C1 segment of cervical spinal cord (tissue), 14 donors: ENCODE measurements at places on chromosomes 13 and 19.

DNA sequence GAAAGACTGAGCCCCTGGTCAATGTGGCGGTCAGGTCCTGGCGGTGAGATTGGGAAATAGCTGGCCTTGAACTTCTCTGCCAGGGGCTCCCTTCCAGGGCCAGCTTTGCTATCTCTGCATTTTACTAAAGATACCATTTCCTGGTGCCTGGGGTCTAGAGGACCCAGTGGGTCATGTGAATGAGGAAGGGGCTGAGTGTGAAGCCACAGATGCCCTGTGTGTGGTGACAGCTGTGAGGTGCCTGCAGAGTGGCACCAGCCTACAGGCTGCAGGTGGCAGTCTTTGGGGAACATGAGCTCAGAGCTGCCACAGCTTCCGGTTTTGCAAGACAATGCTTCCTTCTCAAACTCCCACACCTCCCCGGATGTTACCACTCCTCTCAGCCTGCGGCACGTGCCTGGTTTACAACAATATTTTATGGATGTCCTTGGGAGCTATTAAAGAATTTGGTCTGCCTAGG lies 5.2 kb upstream of the MLNR start:
- DNase-seq = no peak

- DNase-seq = no peak
These were observed 11.0 kb downstream of the FRY start for GRCh38 chr13:32042551-32042950.

DNA sequence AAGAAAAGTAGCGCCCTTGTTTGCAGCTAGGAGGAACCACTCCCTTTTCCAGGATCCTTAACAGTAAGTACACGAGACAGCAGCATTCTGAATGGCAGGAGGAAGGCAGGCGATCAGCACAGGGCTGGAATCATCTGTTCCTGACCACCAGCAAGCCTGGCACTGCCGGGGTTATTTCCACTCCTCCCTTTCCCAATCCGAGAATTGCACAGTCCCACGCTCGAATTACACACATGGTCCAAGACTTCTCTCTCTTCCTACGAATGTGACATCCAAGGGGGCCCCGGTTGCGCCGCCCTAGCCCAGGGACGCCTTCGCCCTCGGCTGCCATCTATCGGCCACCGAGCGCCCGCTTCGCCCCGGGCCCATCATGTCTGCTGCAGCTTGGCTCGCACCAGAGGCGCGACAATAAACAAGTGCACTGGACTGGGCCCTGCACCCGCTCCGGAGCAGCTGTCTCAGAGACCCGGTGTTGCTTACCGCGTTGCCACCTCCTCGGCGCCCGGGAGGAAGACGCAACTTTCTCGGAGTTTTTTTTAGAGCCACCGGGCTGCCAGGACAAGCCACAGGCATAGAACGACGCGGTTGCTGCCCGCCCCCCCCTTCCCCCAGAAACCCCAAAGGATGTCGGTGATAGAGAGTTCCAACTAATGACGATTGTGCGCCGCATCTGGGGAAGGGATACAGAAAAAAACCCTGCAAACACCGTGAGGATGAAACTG lies at the start of gene SLITRK5:
TSS of gene SLITRK5 (plus strand) at position 341 of the 722 bp plus-strand sequence. CDS start 4,018 bp downstream, outside the sequence.
- peak; percentile 87 for DNase-seq

DNA sequence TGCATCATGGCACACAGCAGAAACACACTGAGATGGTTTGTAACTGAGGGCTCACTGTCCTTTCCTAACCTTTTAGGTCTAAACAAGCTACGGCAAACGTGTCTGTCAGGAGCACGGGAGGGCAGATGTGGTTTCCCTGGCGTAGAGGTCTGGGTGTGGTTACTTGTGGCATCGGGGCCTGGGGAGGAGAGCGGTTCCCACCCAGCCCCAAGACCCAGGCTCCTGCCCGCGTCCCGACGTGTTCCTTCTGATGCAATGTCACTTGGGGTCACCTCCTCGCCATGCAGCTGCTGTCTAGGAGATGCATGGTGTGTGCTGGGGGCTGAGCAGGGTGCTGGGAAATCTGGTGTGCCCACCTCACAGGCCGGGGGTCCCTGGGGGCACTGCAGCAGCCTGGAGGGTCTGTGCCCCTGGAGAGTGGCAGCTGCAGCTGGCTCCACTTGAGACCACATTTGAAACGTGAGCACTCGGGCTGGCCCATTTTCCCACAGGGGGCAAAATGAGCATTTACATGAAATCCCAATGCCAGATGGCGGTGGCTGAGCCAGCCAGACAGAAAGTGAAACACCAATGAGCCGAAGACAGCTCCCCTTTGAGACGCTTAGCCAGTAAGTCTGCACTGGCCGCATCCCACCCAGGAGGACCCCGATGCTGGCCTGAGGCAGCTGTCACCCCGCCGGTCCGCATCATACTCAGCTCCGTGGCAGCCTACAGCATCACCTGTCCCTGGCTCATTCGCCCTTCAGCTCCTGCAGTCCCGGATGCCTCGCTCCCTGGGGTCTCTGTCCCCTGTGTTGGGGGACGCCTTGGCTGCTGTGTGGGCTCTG lies 22.3 kb upstream of the MYDGF start:
- no peak for DNase-seq

DNA sequence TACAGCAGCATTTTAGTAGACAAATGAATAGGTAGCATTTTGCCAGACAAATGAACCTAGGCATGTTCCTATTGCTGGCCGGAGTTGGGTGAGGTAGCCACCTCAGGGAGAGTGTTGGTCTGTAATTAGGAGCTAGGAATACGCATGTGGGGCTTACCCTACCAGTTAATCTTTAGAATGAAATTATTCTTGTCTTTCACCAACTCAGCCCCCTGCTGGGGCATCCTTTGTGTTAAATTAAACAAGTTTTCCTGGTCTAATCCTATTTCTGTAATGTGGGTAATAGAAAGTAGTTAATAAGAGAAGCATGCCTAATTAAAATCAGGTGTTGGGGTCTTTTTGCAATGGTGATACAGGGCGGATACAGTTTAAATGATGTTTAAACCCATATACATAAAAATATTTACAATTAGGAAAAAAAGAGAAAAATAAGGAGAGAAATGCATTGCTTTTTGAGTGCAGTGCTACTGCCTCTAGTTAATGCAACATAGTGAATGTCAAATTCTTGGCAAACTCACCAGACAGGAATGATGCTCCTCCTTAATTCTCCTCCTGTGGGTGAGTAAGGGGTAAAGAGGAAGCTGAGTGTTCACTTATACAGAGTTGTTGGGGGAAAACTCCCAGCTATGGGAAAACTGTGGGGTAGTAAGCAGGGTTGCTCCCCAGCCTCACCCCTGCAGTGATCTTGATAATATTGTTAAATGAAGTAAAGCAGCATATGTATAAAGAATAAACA lies 276.4 kb upstream of the EDNRB start:
- no peak for DNase-seq

DNA sequence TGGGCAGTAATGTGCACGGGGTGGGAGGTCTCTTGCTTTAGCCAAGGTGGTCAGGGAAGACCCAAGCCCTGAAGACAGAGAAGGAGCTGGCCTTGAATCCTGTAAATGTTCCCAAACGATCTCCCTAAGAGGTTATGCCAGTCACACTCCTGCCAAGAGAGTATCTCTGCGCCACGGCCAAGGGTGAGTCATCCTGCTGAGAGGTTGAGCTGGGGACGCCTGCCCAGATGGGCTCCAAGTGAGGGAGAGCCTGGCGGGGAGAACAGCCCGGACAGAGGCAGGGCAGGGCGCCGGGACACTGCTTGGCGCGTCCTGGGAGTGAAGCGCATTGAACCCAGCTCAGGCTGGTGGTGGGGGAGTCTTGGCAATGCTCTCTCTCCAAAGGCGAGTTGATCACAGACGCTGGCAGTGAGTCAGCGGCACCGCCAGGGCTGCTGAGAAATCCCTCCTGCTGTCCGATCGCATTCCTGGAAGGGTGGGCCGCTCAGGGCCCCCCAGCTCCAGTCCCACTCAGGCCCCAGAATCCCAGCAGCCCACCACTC lies 16.4 kb downstream of the SULT2B1 start:
- peak; percentile 86 for DNase-seq

DNA sequence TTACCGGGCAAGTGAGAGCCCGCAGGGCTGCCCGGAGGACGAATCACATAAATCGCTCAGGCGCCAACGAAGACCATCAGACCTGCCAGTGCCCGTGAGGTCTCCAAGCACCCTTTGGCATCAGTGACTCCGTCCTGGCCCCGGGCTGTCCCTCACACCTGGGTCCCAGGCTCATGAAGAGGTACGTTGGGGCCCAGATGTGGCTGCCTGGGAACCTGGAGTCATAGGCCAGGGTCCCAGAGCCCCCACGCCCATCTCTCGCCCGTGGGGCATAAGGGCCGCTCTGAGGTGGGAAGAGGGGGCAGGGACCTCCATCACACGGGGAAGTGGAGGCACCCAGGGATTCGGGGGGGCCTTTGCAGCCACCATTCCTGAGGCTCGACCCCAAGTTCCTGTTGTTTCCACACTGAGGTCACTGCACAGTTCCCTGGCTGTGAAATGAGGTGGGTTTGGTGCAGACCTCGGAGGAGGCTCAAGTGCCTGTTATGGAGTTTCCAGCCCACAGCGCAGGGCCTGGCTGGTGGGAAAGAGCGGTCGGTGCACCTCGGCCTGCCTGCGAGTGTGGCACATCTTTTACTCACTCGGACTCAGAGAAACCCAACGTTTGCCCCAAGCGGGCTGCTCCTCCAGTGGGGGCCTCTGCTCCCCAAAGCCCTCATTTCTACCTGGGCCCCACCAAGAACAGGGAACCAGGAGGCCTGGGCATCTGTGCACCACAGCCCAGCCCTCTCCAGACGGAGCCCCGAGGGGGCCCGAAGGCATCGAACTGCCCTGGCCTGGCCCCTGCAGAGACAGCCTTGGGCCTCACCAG lies 35.9 kb upstream of the C13orf46 start:
- DNase-seq = no peak

- DNase-seq = peak; percentile 56
These were observed 880 bp downstream of the SWSAP1 start for GRCh38 chr19:11375143-11375948.

DNA sequence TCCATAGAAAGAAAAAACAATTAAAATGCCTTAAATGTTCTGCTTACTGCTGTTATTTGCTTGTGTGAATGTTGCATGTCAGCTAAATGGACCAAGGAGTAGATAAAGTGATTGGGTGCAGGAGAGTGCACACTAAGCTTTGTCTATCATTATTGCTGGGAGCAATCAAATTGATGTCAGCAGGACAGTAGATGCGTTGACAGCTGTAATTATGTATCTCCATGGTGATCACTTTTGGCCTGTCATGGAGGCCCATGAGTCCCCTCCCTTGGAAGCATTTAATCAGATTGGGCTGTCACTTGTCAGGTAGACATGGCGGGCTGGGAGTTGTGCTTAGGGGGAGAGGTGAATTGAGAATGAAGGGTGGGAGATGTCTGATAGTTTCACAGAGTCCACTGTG lies 215.3 kb downstream of the PCCA start:
- no peak for DNase-seq

- DNase-seq = no peak
These were observed 908.2 kb downstream of the EFNB2 start for GRCh38 chr13:105627270-105627669.

DNA sequence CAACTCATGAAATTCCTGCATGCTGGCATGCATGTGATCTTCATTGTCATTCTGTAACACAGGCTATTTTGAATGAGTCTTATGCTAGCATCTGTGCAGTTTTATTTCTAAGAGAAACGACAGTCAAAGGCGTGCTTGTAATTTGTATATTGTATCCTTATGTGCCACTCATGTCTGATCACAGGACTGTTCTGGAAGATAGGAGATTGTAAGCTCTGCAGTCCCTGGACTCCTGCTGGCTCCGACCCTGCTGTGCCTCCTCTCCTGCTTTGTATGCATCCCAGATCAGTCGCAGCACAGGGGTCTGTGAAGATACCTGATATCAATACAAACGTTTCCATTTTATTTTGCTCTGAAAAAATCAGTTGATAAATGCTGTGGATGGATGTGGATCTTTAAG lies 653.1 kb downstream of the LIG4 start:
- DNase-seq = no peak

GRCh38 chr19:32877977-32878745 lies 8.6 kb upstream of the SLC7A9 start:
- no peak for DNase-seq

DNA sequence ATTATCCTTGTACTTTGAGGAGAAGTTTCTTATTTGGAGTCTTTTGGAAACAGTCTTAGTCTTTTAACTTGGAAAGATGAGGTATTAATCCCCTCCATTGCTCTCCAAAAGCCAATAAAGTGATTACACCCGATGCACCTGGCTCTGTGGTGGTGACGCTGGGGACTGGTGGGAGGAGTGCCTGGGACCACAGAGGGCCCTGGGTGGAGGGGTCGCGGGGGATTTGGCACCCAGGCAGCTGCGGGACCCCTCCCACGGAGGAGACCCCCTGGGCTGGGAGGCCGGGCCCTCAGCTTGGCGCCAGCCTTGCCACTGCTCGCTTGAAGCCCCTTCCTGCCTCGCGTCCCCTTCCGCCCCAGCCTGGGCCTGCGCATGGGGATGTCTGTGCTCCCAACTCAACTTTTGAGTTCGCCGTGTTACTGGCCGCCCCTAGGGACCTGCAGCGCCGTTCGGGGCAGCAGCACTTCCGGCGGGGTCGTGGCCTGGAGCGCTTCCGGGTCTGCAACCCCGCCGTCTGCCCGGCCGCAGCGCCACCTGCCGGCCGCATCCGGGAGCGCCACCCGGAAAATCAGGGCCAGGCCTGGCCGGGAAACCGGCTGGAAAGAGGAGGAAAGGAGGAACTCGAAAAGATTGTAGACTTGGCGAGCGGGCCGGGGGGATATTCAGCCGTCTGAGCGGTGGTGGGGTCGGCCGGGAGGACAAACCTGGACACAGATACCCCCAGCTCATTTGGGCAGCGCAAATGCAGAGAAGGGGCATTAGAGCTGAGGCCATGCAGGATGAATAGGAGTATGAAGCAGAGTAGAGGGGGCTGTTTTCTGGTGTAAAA lies 8.4 kb downstream of the PEAK3 start:
- DNase-seq = peak; percentile 54

GRCh38 chr13:51603716-51604115 lies 19.5 kb downstream of the WDFY2 start:
- DNase-seq = no peak

- DNase-seq = no peak
These were observed 356.5 kb downstream of the NALCN start for GRCh38 chr13:101059793-101060192.

DNA sequence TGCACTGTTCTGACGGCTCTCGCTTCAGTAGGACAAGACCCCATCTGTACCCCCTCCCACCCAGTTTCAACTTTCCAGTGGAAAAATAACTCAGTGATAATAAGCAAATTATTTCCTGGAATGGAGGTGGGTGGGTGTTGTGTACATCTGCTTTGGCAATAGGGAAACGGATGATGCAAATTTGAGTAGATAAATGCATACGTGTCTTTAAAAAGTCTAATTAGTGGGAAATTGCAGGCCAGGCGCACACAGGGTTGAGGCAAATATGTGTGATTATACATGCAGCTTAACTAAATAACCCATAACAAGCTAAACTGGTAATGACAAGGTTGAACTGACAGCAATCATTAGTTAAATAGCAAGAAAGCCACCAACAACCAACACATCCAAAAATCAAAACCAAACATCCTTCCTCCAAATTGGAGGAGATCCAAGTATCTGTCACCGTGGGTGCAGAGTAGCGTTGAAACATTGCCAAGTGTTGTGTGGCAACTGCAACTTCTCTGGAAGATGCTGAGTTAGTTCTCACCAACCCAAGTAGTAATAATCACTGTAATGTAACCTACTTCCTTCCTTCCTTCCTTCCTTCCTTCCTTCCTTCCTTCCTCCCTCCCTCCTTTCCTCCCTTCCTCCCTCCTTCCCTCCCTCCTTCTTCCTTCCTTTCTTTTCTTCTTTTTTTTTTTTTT lies 54.6 kb downstream of the TRPM4 start:
- no peak for DNase-seq

- DNase-seq = no peak
These were observed 490.5 kb upstream of the SLC10A2 start for GRCh38 chr13:103556681-103557080.
